ENCODE measurements at places on chromosomes 1 and 21.

- DNase-seq, result no peak
Measured at GRCh38 chr1:174786760-174787159, 213.0 kb upstream of the CACYBP start.

DNA sequence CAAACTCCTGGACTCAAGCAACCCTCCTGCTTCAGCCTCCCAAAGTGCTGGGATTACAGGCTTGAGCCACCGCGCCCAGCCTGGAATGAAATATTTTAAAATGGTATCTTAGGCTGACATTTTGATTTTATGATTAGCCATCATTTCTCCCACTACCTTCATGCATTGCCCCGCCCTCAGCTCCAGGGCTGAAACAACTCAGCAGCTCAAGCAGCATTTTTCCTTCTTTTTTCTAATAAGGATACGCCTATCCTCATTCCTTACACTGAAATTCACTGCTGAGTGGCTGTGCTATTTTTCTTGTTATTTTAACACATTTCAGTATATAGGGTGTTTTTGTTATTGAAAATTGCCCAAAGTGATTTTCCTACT lies 56.8 kb upstream of the HTR1D start:
- DNase-seq, result no peak

- DNase-seq, result no peak
Measured at GRCh38 chr1:100229681-100230443, 19.8 kb downstream of the DBT start.

DNA sequence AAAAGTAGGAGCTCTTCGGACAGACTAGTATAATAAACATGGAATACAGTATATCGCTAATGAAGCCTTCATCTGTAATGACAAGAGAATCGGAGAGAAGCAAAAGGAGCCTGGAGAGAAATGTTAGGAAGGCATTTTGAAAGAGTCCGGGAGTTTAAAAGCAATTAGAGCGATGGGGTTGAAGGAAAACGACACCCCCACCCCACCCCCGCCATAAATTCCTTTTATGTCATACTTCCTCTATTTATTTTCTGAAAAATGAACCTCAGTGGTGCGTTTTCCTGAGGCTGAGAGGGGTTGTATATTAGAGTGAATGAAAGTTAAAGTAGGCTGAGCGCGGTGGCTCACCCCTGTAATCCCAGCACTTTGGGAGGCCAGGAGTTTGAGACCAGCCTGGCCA lies 635 bp upstream of the APH1A start:
- no peak for DNase-seq

DNA sequence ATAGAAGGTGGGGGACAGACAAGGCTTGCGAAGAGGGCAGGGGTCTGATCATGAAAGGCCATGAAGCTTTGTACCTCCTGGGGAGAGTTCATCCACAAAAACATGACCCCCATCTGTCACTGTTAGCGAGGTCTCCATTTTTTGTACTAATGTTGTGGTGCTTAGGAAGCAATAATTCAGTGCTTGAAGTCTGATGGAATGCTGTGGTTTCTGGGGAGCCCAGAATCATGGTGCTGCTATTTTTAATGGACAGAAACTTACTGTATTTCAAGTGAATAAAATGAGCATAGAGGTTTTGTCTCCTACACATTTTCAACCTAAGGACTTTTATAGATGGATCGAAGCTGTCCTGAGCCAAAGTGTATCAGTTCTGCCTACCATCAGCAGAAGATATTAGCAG lies 28.2 kb upstream of the RGL1 start:
- no peak for DNase-seq

DNA sequence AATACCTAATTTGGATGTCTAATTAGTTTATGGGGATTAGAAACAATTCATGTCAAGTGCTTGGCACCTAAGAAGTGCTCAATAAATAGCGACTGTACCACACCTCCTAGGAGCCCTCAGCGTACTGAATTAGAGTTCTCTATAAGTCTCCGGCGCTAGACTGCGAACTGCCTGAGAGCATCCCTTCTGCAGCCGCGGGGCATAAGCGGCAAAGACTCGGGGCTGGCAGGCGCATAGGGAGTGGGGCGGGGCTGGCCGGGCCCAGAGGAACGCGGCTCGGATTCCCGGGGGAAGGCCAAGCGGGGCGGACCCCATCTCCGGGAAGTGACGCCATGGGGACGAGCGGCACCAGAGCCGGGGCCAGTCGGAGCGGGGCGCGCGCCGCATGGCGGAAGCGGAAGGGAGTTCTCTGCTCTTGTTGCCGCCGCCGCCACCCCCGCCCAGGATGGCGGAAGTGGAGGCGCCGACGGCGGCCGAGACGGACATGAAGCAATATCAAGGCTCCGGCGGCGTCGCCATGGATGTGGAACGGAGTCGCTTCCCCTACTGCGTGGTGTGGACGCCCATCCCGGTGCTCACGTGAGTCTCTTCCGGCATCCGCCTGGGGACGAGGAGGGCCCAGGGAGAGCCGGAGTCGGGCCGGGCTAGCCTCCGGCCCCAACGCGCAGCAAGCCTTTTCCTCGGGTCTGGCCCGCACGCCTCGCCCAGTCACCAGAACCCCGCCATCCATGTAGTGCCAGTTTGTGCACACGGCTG lies at the start of gene TMEM222:
TMEM222 (plus strand) TSS at position 351 of the 756 bp plus-strand sequence; CDS start at position 386, 35 bp downstream.
- peak; percentile 98 for DNase-seq

- no peak for DNase-seq
Measured at GRCh38 chr1:4585705-4586104, 68.7 kb upstream of the AJAP1 start.

DNA sequence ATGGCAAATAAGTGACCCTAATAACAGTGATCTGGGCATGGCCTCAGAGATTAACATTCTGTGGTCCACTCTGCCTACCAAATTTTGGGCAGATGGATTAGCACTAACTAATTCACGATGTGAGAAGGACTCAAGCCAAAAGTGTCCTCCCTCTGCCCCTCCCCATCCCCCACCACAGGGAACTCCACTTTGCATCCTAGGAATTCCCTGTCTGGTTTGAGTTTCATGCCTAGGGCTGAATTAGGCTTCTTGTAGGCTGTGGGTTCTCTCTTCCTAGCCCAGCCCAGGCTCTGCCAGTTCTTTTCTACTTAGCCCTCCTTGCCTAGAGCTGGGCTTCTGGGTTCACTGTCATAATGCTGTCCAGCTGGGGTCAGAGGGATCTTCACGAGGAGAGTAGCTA lies 64.1 kb downstream of the ATP2B4 start:
- no peak for DNase-seq

DNA sequence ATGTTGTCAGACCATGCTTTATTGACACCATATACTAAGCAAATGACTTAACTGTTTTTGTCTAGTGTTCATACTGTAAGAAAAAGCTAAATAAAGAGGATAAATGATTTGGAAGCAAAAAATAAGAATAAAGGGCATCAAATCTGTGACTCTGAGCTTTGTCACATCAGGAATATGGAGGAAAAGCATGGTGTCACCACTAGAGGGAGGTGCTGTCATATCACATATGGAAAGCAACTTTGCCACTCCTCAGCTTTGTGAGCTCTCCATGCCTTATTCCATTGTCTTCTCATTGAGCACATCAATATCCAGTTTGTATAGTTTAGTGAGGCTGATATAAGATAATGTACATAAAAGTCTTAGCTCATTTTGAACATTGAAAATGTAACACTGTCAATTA lies 20.8 kb upstream of the GBP1 start:
- peak; percentile 80 for DNase-seq

All from Ammon's horn (tissue), 1 donor.